ENCODE measurements at places on chromosomes 4 and X. TPM values are rescaled to one million over a fixed set of nuclear protein-coding genes. Genes with fewer than 3 reads are reported as not detected.

NXF2 gene
- not detected for total RNA-seq

GPR50 gene
- not detected for total RNA-seq

SSX3 gene
- total RNA-seq, result not detected

CNGA1 gene
- not detected for total RNA-seq

MAGEA1 gene
- not detected for total RNA-seq

HELT gene
- not detected for total RNA-seq

EGFL6 gene
- 2.1 TPM for total RNA-seq

STPG2 gene
- under 0.01 TPM for total RNA-seq

ATP1B4 gene
- total RNA-seq, result not detected

TMEM31 gene
- total RNA-seq, result not detected

SPIN2A gene
- total RNA-seq, result 0.50 TPM

GABRA4 gene
- total RNA-seq, result not detected

KLHL4 gene
- 3.5 TPM for total RNA-seq

EXOC1L gene
- not detected for total RNA-seq

GPRIN3 gene
- under 0.01 TPM for total RNA-seq

CYBB gene
- under 0.01 TPM for total RNA-seq

SLC6A14 gene
- total RNA-seq, result not detected

NUDT10 gene
- 1.8 TPM for total RNA-seq

TMEM271 gene
- total RNA-seq, result not detected

UBE2D3 gene
- total RNA-seq, result 397 TPM

ZBED1 gene
- total RNA-seq, result 27.7 TPM

ADH4 gene
- not detected for total RNA-seq

VEGFD gene
- 2.0 TPM for total RNA-seq

DGKK gene
- not detected for total RNA-seq

XG gene
- total RNA-seq, result 1.3 TPM

MAGEB1 gene
- total RNA-seq, result not detected

TCEAL2 gene
- total RNA-seq, result 0.26 TPM

GPM6B gene
- 1.0 TPM for total RNA-seq

PAK3 gene
- 1.3 TPM for total RNA-seq

GAGE12J gene
- not detected for total RNA-seq

FABP2 gene
- total RNA-seq, result not detected

PPARGC1A gene
- total RNA-seq, result 4.4 TPM

CTSO gene
- total RNA-seq, result 23.6 TPM

HTN1 gene
- not detected for total RNA-seq

SLITRK4 gene
- 0.99 TPM for total RNA-seq

VCX gene
- total RNA-seq, result not detected

CPZ gene
- total RNA-seq, result 20.8 TPM

MTTP gene
- 0.26 TPM for total RNA-seq

LRAT gene
- total RNA-seq, result under 0.01 TPM

CENPVL3 gene
- not detected for total RNA-seq
